ENCODE measurements at places on chromosomes 1 and 21.
A peak's percentile ranks its signal among the peaks of the same experiment; 100 is the strongest.

DNA sequence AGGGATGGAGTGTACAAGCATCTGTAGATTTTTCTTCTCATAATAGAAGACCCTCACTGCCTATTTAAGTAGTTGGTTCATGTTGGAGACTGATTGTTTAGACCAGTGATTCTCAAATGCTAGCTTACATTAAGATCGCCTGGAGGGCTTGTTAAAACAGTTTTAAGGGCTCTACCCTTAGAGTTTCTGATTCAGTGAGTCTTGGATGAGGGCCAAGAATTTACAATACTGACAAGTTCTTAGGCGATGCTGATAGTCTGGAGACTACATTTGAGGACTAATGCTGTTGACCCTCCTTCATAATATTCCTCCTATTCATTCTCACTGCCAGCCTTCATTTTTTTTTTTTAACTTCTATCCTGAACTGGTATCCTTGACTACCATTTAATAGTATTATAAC, 15.2 kb upstream of the AGO3 start:
- no peak for DNase-seq

DNA sequence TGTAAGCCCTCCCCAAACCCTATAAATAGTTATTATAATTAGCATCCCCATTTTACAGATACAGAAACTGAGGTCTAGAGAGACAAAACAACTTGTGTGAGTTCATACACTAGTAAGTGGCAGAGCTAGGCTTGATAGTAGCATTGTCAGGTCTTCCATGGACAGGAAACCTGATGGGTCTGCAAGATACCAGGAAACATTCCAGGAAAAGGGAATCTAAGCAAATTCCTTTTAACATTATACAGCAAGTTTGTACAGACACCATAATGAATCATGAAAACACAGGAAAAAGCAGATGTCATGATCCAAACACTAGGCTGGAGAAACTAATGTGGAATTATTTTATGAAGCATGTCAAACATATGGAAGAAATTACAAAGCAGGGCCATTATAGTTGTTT, 89.1 kb upstream of the KCNK2 start:
- no peak for DNase-seq

- no peak for DNase-seq
These were observed 138.2 kb upstream of the RUNX3 start for GRCh38 chr1:25068316-25068715.

DNA sequence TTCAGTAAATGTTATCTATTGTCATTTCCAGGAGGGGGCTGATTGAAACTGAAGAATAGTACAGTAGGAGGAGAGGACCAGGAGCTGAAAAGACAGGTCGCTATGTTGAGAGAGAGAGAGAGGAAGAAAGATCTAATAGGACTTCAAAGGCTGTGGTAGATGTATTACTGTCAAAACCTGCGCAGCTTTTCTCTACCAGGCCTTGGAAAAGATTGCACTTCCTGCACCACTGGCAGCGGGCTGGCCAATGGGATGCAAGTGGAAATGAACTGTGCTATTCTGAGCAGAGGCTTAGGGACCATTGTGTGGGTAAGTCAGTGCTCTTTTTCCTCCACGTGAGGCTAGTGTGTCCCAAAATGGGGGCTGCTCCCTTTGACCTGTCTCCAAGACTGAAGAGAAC, 47.1 kb downstream of the MDM4 start:
- DNase-seq: no peak

DNA sequence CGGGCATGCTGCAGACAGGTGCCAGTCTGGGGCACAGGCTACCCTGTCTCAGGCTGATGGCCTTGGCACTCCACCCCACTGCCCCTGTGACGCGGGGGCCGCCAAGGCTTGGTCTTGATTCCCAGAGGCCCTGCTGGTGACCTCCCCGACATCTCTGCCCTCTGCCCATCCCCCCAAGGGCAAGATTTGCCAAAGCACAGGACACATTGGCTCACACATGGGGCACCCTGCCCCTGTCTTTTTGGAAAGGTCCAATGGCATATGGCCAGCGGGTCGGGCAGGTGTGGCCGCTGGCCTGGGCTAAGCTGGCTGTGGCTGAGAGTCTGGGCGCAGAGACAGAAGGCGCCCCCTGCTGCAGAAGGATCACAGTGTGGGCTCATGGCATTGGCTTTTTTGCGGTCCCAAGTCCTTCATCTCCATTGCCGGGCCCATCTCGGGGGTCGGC, 4.6 kb downstream of the MIB2 start:
- DNase-seq: no peak

GRCh38 chr21:26798856-26799751, 46.1 kb downstream of the ADAMTS1 start:
- DNase-seq: no peak

DNA sequence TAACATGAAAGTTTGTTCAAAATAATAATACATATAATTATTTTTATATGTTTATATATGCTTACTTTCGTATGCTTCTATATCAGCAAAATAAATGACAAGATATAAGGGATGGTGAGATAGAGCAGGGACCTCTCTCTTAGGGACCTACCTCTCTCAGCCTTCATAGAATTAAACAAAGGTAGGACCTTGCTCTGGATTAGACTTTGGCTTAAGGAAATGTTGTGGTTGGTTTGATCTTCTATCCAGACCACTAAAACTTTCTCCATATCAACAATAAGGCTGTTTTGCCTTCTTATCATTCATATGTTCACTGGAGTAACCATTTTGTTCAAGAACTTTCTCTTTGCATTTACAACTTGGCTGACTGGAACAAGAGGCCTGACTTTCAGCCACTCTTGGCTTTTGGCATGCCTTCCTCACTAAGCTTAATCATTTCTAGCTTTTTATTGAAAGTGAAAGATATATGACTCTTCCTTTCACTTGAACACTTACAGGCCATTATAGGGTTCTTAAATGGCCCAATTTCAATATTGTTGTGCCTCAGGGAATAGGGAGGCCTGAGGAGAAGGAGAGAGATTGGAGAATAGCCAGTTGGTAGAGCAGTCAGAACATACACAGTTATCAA, 14.4 kb downstream of the FRRS1 start:
- DNase-seq: no peak

DNA sequence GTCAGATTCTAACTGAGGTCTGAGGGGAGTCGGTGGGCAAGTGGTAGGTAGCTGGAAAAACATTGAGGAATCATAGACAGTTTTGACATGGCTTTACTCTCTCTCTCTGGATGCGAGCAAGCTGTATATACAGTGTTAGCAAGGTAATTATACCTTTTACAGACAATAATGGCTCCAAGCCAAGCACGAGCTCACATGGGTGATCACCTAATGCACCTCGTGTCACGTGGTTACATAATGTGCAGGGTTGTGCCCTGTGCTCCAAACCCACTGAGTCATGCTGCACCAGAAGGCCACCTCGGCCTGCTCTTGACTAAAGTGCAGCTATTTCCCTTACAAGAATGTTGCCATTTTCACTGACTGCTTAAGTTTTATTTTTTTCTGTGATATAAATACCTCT, 7.6 kb upstream of the CLCA2 start:
- DNase-seq: peak; percentile 11

DNA sequence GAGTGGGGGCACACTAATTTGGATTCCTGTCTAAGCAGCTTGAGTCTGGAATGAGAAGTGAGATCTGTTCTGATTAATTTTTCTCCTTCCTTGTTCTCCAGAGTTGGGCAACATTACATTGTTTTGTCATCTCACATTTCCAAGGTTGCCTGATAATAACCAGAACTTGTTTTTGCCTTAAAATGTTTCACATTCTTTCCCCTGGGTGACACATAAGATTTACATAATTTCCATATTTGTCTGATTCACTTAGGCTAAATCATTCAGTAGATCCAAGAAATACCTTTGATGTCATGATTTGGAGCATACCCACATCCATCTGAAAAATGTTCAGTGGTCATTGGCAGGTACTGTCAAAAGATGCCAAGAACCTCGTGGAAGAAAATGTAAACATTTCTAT, 60.3 kb downstream of the XCL2 start:
- peak; percentile 44 for DNase-seq

DNA sequence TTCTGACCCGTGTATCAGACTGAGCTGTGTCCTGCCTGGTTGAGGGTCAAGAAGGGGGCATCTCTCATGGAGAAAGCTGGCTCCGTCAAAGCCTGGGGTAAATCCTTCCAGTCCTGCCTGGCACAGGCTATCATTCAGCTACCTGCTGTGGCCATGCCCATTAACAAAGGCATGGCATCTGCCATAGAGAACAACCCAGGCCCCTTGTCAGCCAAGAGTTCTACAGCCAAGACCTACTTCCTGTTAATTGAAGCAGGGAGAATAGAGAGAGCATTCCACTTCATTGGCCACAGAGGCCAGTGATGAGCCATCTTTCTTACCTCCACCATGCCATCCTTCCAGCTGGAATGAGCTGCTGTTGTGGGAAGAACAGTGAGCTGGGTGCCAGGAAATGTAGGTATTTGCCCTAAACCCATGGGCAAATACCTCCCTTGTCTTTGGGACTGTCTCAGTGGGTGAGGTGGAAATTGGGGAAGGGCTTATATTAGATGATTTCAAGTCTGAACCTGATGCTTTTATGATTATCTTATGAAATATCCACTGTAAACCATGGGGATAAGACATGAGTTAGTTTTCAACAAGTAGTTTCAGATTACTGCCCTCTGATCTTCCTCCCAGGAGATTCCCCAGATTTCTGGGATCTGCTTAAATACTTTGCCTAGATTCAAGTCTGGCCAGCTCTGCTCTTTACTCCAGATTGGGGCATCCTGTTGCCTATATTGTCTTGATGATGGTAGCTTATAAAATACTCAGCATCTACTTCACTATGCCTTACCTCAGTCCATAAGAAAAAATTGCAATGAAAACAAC, 11.2 kb upstream of the KCNQ4 start:
- no peak for DNase-seq

GRCh38 chr1:154410185-154410827, 5.2 kb downstream of the IL6R start:
- no peak for DNase-seq

DNA sequence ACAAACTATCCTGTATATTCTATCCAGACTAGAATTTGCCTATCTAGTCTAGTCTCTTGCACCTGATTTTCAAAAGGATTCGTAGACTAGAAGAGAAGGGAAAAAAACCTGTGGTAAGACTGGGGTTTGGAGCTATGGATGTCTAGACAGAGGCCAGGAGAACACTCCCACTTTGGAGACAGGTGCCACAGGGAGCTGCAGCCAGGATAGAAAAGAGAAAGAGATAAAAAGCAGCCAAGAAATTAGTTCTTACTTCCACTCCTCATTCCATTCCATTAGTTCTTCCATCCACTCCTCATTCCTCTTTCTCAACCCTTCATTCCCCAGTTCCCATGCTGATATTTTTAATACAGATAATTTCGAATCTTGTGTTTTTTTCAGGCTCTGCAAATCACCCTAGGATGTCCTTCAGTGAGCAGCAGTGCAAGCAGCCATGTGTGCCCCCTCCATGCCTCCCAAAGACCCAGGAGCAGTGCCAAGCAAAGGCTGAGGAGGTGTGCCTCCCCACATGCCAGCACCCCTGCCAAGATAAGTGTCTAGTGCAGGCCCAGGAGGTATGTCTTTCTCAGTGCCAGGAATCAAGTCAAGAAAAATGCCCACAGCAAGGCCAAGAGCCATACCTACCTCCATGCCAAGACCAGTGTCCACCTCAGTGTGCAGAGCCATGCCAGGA, 496 bp downstream of the PRR9 start:
- no peak for DNase-seq

DNA sequence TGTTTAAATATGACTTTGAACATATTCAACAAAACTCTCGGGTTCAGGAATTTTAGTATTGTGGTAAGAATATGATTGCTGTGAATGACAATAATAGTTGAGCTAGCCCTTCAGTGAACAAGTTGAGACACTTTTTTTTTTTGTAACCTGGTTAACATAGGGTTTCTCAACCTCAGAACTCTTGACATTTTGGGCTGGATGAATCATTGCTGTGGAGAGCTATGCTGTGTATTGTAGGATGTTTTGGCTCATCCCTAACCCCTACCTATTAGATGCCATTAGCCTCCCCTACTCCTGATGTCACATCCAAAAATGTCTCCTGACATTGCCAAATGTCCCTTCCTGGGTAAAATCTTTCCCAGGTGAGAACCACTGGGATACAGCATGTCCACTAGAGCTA, 113.7 kb downstream of the RUNX1 start:
- no peak for DNase-seq

- no peak for DNase-seq
These were observed at the start of gene AGT for GRCh38 chr1:230713915-230714764. AGT (minus strand) TSS chr1:230714122; CDS start chr1:230710823, 3,299 bp downstream.

DNA sequence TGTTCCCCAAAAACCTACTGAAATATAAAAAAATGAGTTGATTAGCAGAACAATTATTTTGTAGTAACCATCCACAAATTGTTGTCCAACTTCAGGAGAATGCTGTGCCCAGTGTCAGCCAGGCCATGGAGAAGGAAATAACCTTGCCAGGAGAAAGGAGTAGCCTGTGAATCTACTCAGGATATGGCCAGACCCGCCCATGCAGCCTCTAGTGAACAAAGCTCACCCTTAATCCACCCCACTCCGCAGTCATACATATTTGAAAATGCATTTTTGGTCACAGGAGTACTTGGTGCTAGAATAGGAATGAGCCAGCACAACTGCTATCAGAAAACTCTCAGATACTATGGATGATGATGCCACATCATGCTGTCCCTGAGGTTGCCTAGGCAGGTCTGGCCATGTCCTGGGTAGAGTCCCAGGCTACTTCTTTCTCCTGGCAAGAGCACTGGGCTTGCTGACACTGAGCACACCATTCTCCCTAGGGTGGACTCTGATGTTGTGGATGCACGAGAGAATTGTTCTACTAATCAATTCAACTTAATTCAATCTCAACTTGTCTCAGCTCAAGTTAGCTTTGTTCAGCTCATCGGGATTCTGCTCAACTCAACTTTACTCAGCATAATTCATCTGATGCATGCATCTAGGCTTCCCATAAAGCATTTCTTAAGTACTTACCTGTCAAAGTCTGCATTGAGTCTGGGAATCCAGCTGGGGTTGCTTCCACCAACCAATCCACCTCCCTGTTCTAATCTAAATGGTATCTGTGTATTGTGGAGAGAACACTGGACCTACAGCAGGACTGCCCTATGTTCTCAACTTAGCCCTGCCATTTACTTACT, 18.2 kb downstream of the STYXL2 start:
- no peak for DNase-seq

DNA sequence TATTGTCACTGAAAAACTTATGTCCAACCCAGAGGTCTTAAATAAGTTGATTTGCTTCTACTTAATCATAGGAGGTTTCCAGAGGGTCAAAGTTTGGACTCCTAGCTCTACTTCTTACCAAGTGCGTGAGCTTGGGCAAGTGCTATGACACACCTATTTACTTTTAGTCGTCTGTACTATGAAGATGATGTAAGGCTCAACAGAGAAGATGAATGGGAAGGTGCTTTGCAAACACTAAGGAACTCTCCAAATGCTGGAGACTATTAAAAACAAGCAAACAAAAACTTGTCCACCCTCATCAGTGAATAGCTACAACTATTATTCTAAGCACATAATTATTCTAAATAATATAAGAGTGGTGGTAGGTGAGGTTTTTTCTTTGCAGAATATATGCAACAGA, 232.3 kb upstream of the USP24 start:
- peak; percentile 23 for DNase-seq

- DNase-seq: no peak
These were observed 709.4 kb downstream of the MATN1 start for GRCh38 chr1:30014031-30014430.
